Ovary (tissue), 10 donors: ENCODE measurements at places on chromosomes 12 and 14. TPM values are rescaled to one million over a fixed set of nuclear protein-coding genes. Genes with fewer than 3 reads are reported as not detected.

IFT81 gene
- 16.6 TPM for total RNA-seq

HOXC9 gene
- total RNA-seq: 0.45 TPM

HSPB8 gene
- total RNA-seq: 14.2 TPM

OR6C65 gene
- not detected for total RNA-seq

ZNF385A gene
- total RNA-seq: 4.3 TPM

CRADD gene
- 14.1 TPM for total RNA-seq

CIPC gene
- 22.7 TPM for total RNA-seq

LMNTD1 gene
- not detected for total RNA-seq

PLEKHA5 gene
- total RNA-seq: 51.7 TPM

LRP1 gene
- total RNA-seq: 640 TPM

PRPH gene
- 0.28 TPM for total RNA-seq
